ENCODE measurements at places on chromosomes 7 and 10.

DNA sequence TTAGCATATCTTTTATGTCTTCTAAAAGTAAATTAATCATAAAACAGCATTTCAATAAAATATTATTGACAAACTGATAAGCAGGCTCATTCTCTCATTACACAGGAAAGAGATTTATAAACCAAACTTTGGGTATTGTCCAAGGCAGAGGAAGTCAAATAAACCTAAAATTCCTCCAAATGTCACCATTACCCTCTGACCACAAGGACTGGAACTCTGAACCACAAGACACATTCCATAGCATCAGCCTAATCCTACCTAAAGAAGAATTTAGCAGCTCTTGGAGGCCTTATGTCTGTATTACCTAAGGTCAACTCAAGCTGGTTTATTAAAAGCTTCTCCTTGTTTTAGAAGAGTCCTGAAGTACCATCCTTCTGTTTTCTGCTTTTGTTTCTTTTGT is 82.4 kb upstream of the SLC13A1 start:
- DNase-seq = no peak

GRCh38 chr7:1978656-1979590 is 253.8 kb downstream of the MAD1L1 start:
- DNase-seq = no peak

DNA sequence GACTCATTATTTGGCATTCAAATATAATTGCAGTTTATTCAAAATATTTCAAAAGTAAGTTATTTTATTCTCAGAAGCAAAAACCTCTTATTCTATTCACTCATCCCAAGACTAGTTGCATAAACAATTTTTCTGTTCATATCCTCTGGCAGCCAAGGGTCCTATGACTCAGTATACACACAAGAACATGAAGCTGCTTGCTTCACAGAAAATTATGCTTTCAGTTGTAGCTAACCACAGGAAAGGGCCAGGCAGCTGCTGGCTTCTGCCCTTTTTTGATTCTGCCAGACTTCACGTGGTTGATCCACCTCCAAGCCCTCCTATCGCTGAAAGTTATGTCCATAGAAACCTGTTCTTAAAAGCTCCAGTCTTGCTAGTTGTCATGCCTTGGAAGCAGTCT is 108.8 kb downstream of the ABCA13 start:
- DNase-seq = peak; percentile 55

GRCh38 chr7:151008511-151009323 is 15.6 kb downstream of the ATG9B start:
- DNase-seq = peak; percentile 93

DNA sequence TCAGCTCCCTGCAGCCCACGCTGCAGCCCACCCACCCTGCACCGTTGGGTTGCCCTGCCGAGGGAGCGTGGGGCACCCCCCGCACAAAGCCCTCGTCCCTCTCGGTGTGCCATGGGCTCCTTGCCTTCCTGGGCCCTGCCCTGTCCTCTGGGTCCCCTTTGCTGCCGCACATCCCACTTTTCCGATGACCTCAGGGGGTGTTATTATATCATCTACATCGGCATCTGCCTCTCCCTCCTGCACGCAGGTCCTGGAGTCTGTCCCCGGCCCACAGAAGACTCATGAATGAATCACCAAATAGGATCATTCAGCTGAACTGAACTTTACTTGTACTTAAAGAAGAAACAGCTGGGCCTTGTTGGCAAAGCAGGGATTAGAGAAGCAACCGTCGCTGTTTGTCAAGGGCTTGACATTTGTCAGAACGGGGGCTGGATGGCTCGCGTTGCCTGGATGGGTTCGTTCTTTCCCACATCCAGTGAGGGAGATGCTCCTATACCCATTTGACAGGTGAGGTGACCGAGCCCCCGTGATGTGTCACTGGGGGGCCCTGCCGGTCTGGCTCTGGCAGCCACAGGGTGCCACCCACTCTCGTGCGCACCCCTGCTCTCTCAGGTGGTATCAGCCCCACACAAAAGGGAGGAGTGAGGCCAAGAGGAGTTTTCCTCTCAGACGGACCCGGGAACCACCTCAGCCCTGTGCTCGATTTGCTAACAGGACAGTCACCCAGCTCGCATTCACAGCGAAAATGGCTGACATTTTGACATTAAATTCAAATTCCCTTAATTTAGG is 58.6 kb upstream of the EBF3 start:
- no peak for DNase-seq

- DNase-seq = no peak
Measured at GRCh38 chr7:101330011-101330484, 8.4 kb upstream of the IFT22 start.

- no peak for DNase-seq
Measured at GRCh38 chr7:45663965-45664633, 89.9 kb downstream of the ADCY1 start.

- DNase-seq = no peak
Measured at GRCh38 chr10:126930131-126930882, 25.1 kb downstream of the DOCK1 start.

DNA sequence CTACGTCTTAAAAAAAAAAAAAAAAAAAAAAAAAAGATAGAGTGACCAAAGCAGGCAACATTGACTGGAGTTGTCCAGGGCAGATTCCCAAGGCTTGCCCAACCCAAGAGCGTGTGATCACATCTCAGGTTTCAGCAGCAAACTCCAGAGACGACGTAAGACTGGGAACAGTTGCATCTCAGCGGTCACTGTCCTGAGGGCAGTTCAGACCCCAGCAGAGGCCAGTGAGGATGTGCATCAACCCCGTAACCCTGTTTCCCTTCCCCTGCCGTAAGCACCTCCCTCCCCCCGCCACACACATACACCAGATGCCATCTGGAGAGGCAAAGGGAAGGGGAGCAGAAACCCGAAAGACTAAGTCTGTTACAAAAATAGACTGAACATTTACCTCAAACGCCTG is 19.3 kb upstream of the TOMM7 start:
- DNase-seq = no peak
